ENCODE measurements at places on chromosomes 16 and 17. TPM values are rescaled to one million over a fixed set of nuclear protein-coding genes. Genes with fewer than 3 reads are reported as not detected.

PROCA1 gene
- polyA plus RNA-seq, result 0.35 TPM

CCL13 gene
- 0.43 TPM for polyA plus RNA-seq

CIITA gene
- polyA plus RNA-seq, result 2.9 TPM

TRIM25 gene
- polyA plus RNA-seq, result 12.8 TPM

SPATA32 gene
- polyA plus RNA-seq, result not detected

AANAT gene
- polyA plus RNA-seq, result not detected

EFTUD2 gene
- 23.8 TPM for polyA plus RNA-seq

TEX19 gene
- not detected for polyA plus RNA-seq

OGFOD3 gene
- polyA plus RNA-seq, result 26.3 TPM

GJD3 gene
- 1.0 TPM for polyA plus RNA-seq

EFCAB13 gene
- 1.5 TPM for polyA plus RNA-seq

ABCC11 gene
- polyA plus RNA-seq, result 0.49 TPM

CA7 gene
- 0.13 TPM for polyA plus RNA-seq

ZNF469 gene
- polyA plus RNA-seq, result 1.5 TPM

KRTAP16-1 gene
- not detected for polyA plus RNA-seq

SKAP1 gene
- not detected for polyA plus RNA-seq

PDPK1 gene
- polyA plus RNA-seq, result 19.0 TPM

ZNF385C gene
- polyA plus RNA-seq, result 0.10 TPM

GAST gene
- not detected for polyA plus RNA-seq
